ENCODE measurements at places on chromosomes 6 and 20.

DNA sequence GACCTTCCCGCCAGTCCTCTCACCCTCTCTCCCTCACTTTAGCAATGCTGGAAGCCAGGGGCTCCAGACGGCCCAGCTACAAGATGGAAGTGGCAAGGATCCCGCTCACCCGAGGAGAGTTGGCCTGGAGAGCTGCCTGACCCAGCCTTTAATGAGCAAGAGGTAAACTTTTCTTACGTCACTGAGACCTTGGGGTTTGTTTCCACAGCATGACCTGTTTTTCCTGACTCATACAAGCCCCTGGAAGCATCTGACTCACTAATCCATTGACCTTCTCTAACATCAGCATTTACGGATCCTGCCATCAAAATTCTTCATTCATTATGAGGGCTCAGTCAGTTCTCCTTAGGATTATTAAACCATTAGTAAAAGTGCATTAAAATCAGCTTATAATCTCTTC lies 120.4 kb downstream of the MYLK4 start:
- DNase-seq, result peak; percentile 99

DNA sequence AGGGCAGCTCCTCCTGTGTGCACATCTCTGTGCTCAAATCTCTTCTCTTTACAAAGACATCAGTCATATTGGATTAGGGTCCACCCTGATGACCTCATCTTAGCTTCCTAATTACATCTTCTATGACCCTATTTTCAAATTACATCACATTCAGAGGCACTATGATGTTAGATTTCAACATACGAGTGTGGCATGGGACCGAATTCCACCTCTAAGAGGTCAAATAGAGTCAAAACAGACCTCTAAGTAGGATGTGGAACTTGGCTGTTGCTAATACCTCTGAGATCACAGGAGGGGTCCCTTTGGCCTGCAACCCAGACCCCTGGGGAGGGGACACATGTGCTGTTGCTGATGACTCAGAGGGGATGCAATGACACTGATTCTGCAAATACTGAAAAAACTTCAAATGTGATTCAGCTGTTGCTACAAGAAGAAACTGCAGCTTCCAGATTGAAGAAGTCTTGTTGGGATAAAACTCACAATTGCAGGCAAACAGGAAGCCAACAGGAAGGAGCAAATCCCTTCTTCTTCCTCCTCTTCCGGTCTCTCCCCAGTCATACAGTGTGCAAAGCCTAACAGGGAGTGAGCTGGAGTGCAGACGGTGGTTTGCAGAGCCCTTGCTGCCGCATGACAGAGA lies 216.2 kb downstream of the MYLK4 start:
- DNase-seq, result peak; percentile 82

GRCh38 chr20:47672886-47673670 lies 112.2 kb downstream of the SULF2 start:
- no peak for DNase-seq

DNA sequence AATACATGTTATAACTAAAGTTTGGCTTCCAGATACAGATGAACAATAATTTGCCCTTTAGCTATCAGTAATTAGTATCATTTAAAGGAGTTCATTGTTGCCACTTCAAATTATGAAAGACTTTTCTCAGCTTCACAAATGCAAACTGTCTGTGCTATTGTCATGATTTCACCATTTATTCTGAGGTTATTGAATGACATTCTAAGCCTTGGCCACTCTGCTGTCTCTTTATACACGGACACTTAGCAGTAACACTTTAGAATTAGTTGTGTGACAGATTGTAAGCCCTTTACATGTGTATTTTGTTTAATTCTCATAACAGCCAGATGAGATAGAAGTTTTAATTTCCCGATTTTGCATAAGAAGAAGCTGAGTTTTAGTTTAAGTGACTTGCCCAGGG lies 176.6 kb downstream of the SLC35F1 start:
- DNase-seq, result no peak

DNA sequence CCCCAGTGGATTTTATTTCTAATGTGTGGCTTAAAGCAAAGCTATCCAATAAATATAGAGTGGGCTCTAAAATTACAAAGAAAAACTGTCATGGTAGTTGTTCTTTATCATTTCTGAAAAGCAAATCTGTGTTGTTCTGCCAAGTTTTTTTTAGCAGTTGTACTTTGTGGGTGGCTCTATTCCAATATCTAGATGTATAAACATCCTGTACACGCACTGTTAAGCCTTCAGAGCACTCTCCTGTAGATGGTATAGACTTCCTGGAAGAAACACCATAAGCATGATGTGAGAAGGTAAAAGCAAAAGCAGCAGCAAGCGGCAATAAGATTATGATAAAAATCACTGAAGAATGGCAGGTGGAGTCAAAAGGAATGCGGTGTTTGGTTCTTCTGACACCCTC lies 21.5 kb upstream of the TMEM30A start:
- DNase-seq, result no peak

DNA sequence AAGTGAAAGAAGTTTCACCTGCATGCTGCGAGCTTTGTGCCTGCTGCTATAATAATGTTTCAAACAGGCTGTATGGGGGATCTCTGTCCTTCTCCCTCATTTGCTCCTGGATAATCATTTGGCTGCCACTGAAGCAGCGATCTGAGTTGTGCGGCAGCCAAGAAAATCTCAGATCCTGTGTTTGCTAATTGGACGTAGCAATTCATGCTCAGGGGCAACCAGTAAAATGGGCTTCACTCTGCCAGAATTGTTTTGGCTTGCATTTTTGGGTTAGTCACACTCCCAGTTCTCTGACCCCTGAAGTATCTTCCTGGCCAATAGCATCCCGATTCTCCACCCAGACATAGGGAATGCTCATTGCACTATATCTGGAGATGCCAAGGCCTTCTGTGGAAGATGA lies 13.7 kb upstream of the STXBP5 start:
- no peak for DNase-seq

DNA sequence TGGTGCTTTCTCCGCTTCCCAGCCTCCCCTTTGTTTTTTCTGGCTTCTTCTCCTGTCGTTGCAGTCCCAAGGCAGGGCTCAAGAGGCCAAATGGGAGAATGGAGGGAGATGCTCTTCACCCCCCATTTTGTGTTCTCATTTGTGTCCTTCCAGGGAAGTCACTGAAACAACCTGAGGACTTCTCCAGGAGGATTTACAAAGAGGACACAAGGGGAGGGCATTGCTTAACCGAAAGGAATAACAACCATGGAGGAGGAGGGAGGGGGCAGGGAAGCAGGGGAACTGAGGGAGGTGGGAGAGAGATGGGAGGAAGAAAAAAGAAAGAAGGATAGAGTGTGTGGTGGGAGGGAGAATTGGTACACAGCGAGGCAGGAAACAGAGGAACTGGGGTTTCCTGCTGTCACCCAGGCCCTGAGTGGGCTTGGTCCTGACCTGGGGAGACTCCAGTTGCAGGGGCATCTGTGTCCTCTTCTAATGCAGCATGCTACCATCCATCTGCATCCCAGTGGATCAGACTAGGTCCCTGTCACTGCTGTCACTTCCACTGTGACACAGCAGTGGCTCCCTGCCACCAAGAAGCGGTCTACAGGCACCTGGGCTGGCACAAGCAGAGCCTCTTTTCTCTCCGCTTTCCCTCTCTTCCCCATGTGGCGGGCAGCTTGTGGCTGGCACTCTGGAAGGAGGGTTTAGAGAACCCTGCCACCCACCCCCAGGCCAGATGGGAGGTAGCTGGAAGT lies 17.1 kb upstream of the MLN start:
- DNase-seq, result no peak

- DNase-seq, result no peak
Observed at GRCh38 chr20:49697071-49697470, 16.6 kb downstream of the B4GALT5 start.

DNA sequence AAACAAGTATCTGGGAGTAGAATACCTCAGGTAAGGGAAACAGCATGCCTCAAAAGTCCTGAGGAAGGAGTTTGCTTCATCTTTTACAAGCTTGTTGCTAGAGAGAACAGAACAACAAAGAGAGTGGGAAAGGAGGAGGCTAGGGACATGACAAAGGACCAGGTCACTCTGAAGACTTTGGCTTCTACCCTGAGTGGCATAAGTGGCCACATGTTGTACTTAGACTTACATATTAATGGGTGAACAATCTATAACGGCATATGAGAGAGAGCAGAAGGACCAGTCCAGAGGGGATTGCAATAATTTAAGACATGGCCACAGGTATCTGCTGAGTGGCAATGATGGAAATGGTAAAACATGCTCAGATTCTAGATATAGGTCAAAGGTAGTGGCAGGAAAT lies 668.3 kb upstream of the ADGRB3 start:
- no peak for DNase-seq

GRCh38 chr6:37878150-37878710 lies 58.7 kb downstream of the ZFAND3 start:
- no peak for DNase-seq

DNA sequence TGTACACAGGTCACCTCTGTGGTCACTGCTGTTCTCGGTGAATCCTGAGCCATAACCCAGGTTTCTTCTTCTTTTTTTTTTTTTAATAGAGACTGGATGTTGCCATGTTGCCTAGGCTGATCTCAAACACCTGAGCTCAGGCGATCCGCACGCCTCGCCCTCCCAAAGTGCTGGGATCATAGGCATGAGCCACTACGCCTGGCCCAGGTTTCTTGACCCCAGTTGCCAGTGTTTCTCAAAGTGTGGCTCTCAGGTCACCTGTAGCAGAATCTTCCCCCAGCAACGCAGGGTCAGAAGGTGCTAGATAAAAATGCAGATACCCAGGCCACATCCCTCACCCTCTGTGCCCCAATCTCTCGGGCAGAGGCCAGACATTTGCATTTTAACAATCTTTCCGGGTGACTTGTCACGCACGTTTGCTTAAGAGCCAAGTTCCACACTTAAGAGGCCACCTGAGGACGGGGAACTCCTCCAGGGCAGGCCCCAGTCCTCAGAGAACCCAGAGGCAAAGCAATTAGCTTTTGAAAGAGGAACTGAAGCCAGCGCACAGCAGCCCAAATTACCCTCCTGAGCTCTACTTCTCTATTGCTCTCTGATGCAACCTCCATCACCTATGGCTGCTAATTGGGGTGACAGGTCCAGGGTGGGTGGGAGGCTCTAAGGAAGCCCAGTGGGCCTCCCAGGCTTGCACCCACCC lies 81.8 kb downstream of the NFATC2 start:
- no peak for DNase-seq

DNA sequence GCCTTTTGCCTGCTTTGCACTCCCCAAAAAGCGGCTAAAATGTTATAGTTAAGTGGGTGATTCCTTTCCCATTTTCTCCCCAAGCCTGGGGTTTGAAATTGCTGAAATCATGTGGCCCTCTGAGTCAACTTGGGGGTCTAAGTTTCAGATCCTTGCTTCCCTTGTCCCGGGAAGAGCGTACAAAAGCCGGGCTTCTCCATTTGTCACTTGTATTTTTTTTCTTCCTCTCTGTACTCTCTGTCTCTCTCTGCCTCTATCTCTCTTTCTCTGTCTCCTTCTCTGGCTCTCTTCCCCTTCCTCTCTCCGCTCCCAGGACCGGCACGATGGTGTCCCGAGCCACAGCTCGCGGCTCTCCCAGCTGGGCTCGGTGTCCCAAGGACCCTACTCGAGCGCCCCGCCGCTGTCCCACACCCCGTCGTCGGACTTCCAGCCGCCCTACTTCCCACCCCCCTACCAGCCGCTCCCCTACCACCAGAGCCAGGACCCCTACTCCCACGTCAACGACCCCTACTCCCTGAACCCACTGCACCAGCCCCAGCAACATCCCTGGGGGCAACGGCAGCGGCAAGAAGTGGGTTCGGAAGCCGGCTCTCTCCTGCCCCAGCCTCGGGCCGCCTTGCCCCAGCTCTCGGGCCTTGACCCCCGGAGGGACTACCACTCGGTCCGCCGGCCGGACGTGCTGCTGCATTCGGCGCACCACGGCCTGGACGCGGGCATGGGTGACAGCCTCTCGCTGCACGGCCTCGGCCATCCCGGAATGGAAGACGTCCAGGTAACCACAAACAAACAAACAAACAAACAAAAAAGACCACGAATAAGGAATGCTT lies 4.6 kb downstream of the TFAP2B start:
- no peak for DNase-seq

- DNase-seq, result no peak
Observed at GRCh38 chr20:49279677-49280462, 2.0 kb upstream of the ZNFX1 start.

DNA sequence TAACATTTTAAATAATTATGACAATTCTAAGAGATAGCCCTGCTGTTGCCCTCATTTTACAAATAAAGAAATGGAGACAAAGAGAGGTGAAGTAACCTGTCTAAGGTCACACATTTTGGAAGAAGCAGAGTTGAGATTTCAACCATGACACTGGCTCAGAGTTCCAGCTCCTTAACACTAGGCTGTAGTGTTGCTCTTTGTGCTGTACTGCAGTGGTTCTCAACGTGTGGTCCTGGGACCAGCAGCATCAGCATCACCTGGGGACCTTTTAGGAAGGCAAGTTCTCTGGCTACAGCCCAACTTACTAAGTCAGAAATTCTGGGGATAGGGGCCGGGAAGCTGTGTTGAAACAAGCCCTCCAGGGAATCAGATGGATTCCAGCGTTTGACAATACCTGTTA lies 62.4 kb upstream of the FERMT1 start:
- DNase-seq, result no peak

- no peak for DNase-seq
Observed at GRCh38 chr6:19538096-19538495, 299.1 kb upstream of the ID4 start.

GRCh38 chr20:44455126-44455525 lies 20.5 kb upstream of the TTPAL start:
- no peak for DNase-seq

- no peak for DNase-seq
Observed at GRCh38 chr20:48604936-48605335, 222.9 kb downstream of the PREX1 start.

GRCh38 chr6:119683671-119684070 lies 334.1 kb upstream of the MAN1A1 start:
- DNase-seq, result no peak

GRCh38 chr20:37885593-37886503 lies 17.1 kb upstream of the VSTM2L start:
- no peak for DNase-seq

GRCh38 chr6:70299456-70299855 lies 3.4 kb downstream of the COL9A1 start:
- DNase-seq, result peak; percentile 20

DNA sequence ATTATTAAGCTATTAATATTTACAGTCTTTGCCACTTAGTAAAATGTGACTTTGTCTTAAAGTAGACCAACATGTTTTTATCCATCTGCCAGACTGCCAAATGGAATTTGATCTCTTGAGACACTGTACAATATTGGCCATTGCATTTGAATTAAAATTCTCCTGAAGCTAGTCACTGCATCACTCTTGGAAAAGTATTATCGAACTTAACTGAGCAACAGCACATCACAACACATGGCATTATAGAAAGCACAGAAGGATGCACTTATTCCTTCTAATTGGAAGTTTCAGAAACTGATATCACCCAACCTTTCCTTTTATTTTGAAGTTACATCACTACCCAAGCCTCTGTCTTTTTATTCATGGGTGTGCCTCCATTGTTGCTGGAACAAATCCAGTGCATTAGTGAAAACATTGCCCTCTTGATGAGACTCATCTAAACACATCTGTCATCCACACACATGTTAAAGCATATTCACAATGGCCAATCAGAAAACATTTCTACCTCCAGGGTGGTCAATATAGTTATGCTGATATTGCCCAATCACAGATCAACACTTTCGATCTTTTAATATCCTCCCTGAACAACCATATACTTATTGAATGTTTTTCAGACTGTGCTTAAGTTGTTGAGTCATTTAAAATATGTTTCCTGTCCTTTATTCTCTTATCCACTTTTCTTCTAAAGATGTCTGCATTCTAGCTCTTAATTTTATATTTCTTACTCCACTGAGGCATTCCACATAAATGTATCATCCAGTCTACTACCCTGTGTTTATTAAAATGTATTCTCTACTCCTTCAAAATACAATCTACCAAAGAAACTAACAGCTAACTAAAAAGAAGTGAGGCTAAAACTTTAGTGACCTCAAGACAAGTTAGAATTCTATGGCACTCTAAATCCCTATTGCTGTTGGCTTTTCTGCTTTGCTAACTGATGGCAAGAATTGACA lies 535.0 kb downstream of the RFPL4B start:
- DNase-seq, result peak; percentile 42

Data from fibroblast of mammary gland (primary cell).